ENCODE measurements at places on chromosomes 1 and 21.

- DNase-seq: no peak
Measured at GRCh38 chr1:111851552-111851951, 95.9 kb downstream of the DDX20 start.

GRCh38 chr1:1137256-1138045 is 21.6 kb upstream of the C1orf159 start:
- DNase-seq: peak; percentile 24

DNA sequence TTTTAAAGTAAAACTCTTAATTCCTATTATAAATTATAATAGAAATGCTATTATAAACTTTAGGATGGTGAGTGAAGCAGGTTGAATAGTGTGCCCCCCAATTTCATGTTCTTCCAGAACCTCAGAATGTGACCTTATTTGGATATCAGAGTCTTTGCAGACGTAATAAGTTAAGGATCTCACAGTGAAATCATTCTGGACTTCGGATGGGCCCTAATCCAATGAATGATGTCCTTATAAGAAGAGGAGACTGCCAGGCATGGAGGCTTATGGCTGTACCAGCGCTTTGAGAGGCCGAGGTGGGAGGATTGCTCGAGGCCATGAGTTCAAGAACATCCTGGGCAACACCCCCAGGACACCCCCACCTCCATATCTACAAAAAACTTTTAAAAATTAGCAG is 9.4 kb upstream of the MT1HL1 start:
- no peak for DNase-seq

DNA sequence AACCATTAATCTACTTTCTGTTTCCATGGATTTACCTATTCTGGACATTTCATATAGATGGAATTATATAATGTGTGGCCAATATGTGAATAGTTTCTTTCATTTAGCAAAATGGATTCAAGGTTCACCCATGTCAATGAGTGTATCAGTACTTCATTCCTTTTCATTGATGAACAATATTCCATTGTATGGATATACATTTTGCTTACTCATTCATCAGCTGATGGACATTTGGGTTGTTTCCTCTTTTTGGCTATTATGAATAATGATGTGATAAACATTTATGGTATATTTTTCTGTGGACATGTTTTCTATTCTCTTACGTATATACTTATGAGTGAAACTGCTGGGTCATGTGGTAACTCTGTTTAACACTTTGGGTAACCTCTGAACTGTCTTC is 97.8 kb downstream of the SCMH1 start:
- DNase-seq: no peak

GRCh38 chr21:15825700-15826099 is 95.9 kb downstream of the USP25 start:
- DNase-seq: no peak

- no peak for DNase-seq
Measured at GRCh38 chr1:235999259-235999925, 65.5 kb downstream of the NID1 start.

DNA sequence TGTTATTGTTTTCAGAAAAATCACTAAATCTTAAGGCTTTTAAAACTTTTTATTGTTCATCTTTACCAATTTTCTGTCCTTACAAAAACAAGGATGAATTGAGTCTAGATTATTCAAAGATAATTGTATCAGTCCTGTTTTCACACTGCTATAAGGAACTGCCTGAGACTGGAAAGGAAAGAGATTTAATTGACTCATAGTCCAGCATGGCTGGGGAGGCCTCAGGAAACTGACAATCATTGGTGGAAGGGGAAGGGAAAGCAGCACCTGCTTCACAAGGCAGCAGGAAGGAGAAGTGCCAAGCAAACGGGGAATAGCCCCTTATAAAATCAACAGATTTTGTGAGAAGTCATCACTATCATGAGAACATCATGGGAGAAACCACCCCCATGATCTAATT is 455.6 kb upstream of the ZP4 start:
- no peak for DNase-seq

DNA sequence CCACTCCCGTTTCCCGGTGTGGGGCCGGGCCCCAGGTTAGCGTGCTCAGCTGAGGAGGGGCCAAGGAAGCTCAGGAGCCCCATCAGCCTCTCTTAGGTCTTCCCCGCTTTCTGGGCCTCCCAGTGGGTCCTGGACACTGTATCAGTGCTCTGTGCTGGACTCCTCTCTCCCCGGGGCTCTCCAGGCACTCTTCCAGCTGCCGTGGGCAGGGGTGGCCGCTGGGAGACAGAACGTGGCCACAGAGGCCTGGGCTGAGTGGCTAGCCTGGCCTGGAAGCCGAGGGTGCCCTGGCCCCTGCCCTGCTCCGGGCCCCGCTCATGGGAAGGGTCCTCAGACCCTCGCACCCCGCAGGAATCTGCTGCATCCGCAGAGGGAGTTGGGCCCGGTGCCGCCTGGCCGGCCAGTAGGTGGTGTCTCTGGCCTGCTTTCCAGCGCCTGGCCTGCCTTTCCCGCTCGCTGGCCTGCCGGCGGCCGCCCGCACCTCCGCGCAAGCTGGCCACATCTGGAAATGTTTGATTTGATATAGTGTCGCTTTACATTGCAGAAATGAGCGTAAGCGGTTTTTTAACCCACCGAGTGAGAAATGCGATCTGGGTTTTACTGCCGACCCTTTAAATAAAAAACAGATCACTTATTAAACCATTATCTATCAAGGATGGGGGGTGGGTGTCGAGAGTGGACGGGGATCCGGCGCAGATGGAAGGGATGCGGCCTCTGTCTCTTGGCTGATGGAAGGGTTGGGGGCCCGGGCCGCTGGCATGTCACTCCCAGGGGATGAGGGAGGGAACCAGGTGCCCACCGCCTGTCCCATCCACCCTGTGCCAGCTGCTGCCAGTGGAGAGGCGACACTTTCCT is 74.4 kb upstream of the TTC34 start:
- no peak for DNase-seq
